ENCODE measurements at places on chromosomes 13 and 19.

GRCh38 chr13:87676254-87677042, 5.3 kb downstream of the SLITRK5 start:
- DNase-seq = peak; percentile 17

GRCh38 chr19:38251564-38252051, 4.6 kb downstream of the PPP1R14A start:
- no peak for DNase-seq

- no peak for DNase-seq
These were observed 74.4 kb downstream of the LHFPL6 start for GRCh38 chr13:39528661-39528980.

- DNase-seq = no peak
These were observed 8.4 kb upstream of the CEBPA start for GRCh38 chr19:33310606-33311325.

- peak; percentile 89 for DNase-seq
These were observed 4.2 kb upstream of the DAND5 start for GRCh38 chr19:12965017-12965811.

DNA sequence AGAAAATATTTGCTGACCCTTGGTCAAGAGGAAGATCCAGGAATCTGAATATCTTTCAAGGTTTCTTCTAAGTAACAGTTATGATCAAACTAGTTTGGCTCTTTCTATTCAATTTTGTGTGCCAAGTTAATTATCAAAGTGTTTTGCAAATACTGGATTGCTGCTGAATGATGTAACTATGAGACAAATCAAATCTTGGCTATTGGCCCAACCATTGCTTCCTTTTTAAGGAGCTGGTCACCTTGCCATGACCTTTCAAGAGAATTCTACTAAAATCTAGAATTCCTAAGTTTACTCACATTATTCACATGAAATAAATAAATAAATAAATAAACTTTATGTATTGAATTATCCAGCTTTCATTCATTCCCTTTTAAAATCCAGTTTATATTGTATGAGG, 371.8 kb downstream of the SLITRK6 start:
- no peak for DNase-seq

DNA sequence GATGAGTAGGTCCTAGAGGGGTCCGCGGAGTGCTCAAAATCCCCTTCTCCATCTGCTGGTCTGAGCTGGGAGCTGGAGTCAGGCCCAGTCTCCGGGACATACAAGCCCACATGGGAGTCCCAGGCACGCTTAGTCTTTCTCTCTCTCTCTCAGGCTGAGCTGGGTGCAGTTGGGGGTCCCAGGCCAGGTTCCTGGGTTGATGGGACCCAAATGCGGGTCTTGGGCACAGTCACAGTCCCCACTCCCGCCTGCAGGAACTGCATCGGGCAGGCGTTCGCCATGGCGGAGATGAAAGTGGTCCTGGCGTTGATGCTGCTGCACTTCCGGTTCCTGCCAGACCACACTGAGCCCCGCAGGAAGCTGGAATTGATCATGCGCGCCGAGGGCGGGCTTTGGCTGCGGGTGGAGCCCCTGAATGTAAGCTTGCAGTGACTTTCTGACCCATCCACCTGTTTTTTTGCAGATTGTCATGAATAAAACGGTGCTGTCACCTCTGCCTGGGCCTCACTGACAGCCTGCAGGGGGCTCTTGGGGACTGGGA, 23.8 kb downstream of the CYP4F12 start:
- no peak for DNase-seq

DNA sequence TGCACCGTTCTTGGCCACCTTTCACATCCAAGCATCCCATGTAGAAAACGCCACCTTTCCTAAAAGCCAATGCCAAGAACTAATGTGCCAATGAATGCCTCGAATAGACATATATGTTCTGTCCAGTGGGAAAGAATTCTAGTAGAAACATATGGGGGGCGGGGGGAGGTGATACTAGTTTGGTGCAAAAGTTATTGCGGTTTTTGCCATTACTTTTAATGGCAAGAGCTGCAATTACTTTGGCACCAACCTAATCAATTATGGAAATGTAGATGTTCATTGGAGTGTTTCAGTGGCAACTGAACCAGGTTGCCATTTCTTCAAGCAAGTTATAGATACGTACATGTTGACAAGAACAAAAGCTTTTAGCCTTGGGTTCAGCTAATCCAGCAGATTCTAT, 34.6 kb downstream of the SLC15A1 start:
- DNase-seq = no peak

DNA sequence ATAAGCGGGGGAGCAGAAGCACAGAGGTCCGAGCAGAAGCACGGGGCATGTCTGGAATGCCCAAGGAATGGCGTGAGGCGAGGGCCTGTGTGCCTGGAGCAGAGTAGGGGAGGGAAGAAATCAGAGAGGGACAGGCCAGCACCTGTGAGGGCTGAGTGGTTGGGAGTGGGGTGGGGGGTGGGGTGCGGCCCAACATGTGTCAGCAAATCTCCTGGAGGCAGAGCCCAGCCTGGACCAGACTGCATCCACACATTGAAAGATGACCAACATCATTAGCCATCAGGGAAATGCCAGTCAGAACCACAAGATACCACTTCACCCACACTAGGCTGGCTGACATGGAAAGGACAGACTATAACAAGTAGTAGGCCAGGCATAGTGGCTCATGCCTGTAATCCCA, 11.2 kb downstream of the CLASRP start:
- no peak for DNase-seq

DNA sequence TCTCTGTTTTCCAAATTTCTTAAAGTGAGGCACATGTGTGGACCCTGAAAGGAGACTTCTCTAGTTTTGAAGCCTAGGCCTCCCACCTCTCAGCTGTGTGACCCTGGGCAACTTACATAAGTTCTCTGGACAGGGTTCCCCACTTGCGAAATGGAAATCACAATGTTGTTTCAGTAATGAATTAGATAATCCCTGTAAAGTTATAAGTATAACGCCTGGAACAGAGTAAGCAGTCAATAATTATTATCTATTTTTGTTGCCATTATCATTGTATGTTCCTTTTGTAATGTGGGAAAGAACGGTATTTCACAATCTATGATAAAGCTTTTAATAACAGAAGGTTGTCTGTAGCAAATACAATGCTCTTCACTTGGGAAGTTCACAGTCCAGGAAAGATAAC, 437.3 kb upstream of the ZNF507 start:
- DNase-seq = no peak

DNA sequence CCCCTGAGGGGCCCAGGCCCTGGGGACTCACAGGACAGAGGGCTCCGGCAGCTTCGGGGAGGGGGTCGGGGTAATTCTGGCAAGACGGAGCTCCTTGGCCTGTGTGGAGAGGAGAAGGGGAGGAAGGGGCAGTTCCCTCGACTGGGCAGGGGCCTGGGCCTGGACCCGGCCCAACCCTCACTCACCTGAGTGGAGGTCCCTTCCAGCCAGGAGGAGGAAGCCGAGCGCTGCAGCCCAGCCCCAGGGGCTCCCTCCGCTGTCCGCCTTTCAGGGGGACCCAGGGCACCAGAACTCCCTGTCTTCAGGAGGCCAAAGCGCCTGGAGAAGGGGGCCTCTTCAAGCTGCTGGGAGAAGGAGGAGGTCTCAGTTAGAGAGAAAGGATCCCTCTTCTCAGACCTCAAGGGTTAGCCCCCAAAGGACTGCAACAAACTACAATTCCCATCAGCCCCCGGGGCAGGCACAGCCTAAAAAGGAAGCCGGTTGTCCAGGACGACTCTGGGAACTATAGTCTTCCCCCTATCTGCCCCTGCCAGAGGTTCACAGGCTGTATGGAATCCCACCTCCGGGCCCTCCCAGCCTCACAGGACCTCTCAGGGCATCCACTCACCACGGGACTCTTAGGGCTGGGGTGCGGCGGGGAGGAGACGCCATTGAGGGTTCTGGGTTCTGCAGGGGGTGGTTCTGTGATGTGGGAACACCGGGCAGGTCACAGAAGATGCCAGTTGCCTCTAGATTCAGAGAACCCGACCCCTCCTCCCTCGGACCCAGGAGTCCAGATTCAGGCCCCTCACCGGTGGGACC, 19.8 kb downstream of the EPS8L1 start:
- DNase-seq = no peak

- DNase-seq = no peak
These were observed 76.7 kb downstream of the RASL11A start for GRCh38 chr13:27347211-27347772.

DNA sequence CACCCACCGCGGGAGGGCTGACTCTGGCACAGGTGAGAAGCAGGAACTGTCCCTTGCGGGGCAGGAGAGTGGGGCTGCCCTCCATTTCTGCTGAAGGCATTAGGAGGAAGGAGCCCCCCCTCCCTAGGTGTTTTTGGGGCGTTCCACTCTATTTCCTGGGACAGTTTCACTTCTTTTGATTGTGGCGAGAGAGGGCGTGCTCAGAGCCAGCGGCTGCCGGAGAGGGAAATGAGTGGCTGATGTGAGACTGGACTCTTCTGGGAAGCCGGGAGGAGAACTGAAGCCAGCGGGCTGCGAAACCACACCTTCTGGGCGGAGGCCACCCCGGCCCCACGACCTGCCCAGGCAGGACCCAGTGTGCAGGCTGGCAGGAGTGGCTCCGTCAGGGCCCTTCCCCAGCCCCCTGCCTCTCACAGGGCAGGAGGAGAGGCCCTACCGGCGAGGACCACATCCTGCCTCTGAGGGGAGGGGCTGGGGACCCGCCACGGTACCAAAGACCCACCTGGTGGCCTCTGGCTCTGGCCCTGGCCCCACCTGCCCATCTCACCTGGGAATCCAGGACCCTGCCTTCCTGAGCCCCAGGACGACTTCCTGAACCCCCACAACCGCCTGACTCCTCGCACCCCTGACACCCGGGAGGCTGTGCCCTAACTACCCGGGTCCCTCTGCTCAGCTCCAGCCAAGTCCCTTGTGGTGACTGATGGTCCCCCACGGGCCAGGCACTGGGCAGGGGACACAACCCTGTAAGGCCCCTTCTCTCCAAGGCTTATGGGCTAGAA, 25.9 kb downstream of the MPND start:
- peak; percentile 83 for DNase-seq

DNA sequence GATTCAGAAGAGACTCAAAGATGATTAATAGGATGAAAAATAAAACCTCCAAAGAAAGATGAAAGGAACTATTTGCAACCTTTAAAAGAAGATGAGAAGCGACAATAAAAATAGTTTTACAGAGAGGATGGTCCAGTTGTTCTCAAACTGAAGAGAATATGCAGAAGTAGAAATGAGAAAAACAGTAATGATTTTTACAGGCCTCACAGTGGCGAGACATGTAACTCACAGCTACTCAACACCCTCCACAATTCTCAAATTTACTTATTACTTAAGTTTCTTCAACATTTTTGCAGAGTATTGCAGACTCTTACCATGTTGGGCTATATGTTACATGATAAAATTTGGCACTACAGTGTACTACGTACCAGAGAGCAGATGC, 20.8 kb downstream of the NUFIP1 start:
- DNase-seq = no peak

DNA sequence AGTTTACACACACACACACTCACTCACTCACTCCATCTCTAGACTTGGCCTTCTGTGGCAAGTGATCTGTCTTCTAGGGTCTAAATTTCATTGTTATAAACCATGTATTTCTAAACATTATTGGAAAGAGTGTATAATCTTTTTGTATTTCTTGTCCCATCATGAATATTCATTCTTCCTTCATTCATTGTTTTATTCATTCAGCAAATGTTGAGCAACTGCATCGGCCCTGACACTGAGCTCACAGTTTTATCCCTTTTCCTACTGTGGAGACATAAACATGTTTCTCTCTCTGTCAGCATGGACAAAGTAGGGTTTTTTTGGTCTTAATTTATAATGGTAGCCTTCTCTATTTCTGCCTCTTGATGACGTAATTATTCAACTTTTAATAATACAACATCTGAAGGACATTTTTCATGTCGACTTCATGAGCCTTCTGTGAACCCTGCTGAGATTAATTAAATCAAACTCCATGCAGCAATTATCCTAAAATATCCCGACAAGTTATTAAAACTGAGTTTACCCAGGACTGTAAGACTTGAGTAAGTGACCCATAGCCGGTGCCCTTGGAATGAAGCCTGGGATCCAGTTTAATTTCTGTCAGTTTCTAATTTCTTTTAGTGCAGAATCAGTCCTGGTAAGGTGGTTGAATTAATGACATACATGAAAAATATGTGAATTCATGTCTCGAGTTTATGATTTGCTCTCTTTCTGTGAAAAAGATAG, 7.3 kb downstream of the SPATA13 start:
- no peak for DNase-seq

- DNase-seq = peak; percentile 88
These were observed 10.6 kb downstream of the REXO1 start for GRCh38 chr19:1837625-1838105.

- peak; percentile 97 for DNase-seq
These were observed at the start of gene TMEM255B for GRCh38 chr13:113758651-113759524. Gene TMEM255B (plus strand): TSS chr13:113759226. CDS start chr13:113759270, 44 bp downstream.

DNA sequence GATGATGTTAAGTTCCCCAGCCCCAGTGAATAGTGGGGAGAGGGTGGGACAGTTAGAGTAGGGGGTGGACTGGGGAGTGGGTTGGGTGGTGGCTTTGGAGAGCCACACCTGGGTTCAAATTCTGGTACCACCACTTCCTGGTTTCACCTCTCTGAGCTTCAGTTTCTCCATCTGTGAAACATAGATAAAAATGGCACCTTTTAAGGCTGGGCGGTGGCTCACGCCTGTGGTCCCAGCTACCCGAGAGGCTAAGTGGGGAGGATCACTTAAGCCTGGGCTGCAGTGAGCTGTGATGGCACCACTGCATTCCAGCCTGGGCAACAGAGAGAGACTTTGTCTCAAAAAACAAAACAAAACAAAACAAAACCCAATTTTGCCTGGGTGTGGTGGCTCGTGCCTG, 5.9 kb downstream of the VAV1 start:
- DNase-seq = no peak

- DNase-seq = no peak
These were observed 73.2 kb downstream of the DIAPH3 start for GRCh38 chr13:60090574-60090973.

GRCh38 chr19:41876847-41877832, at the start of gene CD79A:
Gene CD79A (plus strand): TSS chr19:41877279. CDS start chr19:41877305, 26 bp downstream.
- peak; percentile 82 for DNase-seq

DNA sequence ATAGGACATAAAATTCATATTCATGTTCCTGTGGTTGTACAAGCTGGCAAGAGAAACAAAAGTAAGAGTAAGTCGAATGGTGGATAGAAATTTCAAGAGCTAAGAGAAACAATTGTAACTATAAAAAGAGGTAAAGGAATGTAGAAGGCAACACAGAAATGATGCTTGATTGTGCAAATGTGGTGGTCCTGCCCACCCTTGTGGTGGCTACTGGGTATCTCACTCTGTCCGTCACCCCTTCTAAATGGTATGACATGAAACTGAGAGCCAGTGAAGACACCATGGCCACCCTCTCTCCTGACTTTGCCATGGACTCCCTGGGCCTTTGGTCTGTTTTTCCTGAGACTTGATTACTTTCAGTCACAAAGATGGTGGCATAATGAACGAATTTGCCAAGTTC, 925.9 kb upstream of the SLITRK6 start:
- DNase-seq = no peak

DNA sequence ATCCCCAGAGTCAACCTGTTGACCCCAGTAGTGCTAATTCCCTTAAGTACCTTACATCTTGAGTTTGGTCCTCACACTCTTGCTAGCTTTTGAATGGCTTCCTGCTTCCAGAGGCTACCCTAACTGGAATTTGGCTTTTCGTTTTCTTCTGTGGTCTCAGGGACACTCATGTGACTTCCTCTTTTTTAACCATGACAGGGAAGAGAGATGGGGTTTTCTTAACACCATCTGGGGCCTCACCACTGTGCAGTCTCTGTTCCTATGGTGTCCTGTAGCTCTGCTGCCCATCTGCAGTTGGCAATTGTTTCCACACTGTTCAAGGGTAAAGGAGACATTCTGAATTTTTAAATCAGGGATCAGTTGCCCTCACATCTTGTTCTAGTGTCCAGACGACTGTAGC, 66.7 kb downstream of the SLC10A2 start:
- no peak for DNase-seq

GRCh38 chr19:10286803-10287737, at the start of gene ICAM4:
Gene ICAM4 (plus strand): TSS chr19:10286955. CDS start chr19:10287013, 58 bp downstream.
- no peak for DNase-seq

Data from GM20000 (cell line).